ENCODE measurements at places on chromosomes 3 and 15.

- no peak for DNase-seq
Observed at GRCh38 chr3:9767418-9767817, 2.3 kb downstream of the CAMK1 start.

- DNase-seq, result no peak
Observed at GRCh38 chr3:98529856-98530459, 1.8 kb upstream of the GPR15 start.

DNA sequence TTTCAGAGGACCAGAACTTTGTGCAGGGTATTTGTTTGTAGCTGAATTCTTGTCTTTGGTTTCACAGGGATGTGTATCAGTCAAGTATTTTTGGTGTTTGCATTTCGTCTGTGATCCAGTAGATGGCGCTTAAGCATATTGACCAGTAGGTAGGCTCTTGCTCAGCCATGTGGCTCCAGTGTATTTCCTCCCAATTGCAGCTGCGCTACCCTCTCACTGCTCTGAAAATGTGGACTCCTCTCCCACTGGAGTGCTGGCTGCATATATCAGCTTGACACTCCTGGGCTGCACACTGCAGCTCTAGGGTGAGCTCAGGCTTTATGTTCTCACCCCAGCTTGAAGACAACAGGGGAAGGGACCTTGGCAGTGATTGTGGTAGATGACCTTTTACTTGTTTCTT, 1264.3 kb upstream of the ALCAM start:
- DNase-seq, result peak; percentile 73

DNA sequence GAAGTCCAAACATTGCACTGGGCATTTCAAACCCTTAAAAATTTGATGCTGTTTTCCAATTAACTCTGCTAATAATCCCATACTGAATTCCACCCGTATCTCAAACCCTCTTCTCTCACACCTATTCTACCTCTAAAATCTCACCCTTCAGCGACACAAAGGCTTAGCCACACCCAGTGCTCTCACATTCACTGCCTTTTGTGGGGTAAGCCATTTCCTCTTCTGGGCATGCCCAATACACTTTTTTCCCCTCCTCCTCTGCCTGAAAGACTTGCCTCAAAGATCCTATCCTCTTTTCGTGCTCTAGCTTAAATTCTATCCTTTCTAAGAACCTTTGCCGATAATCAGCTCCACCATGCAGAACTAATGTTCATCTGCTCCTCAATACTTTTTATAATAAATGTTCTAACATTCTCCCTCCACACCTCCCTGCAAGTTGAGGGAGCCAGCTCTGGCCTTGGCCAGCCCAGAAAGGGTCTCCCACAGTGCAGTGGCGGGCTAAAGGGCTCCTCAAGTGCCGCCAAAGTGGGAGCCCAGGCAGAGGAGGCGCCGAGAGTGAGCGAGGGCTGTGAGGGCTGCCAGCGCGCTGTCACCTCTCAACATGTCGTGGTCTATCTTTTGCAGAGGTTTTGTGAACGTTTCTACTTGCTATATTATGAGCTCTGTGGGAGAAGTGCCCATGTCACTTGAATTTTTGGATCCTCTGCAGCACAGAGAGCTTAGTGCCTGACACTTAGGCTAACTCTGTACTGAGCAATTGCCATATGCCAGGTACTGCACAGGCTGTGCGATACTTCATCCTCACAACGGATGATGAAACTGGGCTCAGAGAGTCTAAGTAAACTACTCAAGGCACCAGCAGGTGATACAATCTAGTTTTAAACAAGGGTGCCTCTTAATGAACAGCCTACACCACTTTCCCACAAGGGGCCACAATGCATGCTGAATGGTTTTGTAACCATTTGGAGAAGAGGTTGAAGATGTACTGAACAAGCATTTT, 53.6 kb upstream of the BCL6 start:
- DNase-seq, result no peak

- no peak for DNase-seq
Observed at GRCh38 chr15:55858661-55859060, 115.7 kb upstream of the PRTG start.

GRCh38 chr15:29736744-29737020, 85.6 kb downstream of the TJP1 start:
- DNase-seq, result no peak

All from SHP77 (cell line).